ENCODE measurements at places on chromosomes 1 and 21.
A peak's percentile ranks its signal among the peaks of the same experiment; 100 is the strongest.

DNA sequence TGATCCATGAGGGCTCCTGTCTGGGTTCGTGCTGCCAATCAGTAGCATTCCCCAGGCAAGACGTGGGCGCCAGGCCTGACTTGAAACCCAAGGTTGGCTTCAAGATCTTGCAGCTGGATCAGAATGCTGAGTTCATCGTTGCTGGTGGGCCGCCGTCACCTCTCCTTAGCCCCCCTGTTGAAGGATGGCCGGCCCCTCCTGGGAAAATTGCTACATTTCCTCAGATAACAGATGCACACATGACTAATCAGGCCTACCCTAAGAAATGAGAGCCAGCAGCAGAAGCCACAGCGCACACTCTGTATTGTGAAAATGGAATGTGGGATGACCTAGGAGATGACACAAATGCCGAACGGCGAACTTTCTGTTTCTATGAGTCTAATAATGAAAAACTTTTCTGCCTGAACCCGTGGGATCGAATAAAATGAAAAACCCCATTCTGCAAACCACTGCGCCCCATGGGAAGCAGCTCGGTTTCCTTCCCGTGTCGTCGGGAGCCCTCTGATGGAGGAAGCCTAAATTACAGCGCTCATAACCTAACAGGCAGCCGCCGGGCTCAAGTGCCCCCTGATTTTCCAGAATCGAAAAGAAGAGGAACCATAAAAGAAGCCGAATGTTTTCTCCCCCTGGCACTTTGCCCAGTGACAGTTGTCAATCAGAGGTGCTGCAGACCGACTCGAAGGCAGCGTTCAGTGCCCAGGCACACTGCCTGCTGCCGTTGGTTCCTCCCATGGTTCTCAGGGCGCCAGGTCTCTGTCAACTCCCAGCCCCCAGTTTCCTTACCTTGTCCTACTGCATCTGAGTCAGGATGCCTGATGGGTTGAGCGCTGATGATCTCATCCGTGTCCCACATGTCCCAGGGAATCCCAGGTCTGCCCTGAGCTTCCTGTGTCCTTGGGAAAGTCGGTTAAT lies 38.2 kb upstream of the H6PD start:
- H3K4me3 ChIP-seq, result no peak overlapping the region
- H3K36me3 ChIP-seq, result no peaks in the 10 kb centered on the region
- DNase-seq, result peak; percentile 67
- H3K27me3 ChIP-seq, result peaks cover 40% of the 10 kb centered on the region
- no peaks in the 10 kb centered on the region for H3K4me1 ChIP-seq
- no peak overlapping the region for H3K27ac ChIP-seq

DNA sequence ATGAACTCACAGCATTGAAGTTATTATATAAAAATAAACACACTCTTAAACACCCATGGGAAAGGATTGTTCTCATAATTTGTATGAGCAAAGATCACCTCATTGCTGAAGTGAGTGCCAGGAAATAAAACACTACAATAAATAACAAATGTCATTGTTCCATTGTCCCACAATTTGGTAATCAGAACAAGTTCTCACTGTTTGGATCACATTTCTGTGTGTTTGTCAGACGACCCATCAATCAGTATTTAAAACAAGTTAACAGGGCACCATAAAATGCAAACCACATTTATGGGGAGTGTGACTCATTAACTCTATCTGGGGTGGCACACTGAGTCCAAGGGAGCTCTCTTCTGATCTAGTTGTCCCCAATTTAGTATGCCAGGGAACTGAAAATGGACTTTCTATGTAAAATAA lies 124.5 kb downstream of the PTPRC start:
- no peak for DNase-seq
- no peaks in the 10 kb centered on the region for H3K36me3 ChIP-seq
- H3K4me3 ChIP-seq, result no peak overlapping the region

- no peaks in the 10 kb centered on the region for H3K36me3 ChIP-seq
- peak; percentile 64 for DNase-seq
- H3K27me3 ChIP-seq, result no peaks in the 10 kb centered on the region
- peak overlapping the region; percentile 66 for H3K4me3 ChIP-seq
Measured at GRCh38 chr1:21518774-21519455, 9.7 kb downstream of the ALPL start.

DNA sequence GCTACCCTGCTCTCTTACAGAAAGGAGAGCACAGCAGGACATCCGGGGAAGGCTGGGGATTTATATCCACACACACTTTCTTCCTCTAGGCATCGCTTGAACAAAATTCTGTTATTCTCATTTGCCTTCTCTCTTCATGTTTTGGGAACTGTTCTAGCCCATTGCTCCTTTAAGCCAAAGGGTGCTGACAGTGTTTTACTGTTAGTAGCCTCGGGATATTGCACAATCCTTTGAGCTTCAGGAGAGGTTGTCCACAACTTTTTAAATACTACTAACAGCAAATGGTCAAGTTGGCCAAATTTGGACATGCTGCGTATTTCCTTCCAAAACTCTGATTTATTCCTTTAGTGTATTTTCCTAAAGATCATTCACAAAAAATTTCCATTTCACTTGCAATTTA lies 579.2 kb upstream of the RGS18 start:
- no peaks in the 10 kb centered on the region for H3K4me1 ChIP-seq
- H3K27ac ChIP-seq, result no peak overlapping the region
- H3K36me3 ChIP-seq, result no peaks in the 10 kb centered on the region
- H3K4me3 ChIP-seq, result no peak overlapping the region
- H3K27me3 ChIP-seq, result no peaks in the 10 kb centered on the region

DNA sequence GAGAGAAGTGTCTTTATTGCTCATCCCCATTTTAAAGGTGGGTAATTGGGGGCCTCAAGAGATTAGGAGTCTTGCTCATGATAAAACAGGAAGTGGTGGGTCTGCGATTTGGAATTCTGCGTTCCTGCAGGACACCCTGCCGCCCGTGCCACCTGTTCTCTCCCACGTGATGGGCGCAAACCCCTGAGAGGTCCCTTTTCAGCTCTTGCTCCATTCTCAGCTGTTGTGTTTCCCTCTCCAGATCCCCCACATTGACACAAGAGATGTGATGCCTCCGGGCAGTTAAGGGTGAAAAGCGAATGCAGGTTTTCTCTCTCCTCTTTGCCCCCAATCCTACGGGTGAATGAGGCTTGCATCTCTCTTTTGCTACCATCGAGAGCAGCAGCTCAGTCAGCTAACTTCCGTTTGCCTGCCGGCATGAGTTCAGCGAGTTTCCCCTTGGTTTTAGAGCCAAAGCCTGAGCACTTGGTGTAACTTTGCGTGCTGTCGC lies 57.5 kb downstream of the KIF26B start:
- DNase-seq, result no peak
- no peak overlapping the region for H3K27ac ChIP-seq
- H3K4me1 ChIP-seq, result peaks cover 3% of the 10 kb centered on the region
- no peak overlapping the region for H3K4me3 ChIP-seq
- H3K27me3 ChIP-seq, result no peaks in the 10 kb centered on the region

DNA sequence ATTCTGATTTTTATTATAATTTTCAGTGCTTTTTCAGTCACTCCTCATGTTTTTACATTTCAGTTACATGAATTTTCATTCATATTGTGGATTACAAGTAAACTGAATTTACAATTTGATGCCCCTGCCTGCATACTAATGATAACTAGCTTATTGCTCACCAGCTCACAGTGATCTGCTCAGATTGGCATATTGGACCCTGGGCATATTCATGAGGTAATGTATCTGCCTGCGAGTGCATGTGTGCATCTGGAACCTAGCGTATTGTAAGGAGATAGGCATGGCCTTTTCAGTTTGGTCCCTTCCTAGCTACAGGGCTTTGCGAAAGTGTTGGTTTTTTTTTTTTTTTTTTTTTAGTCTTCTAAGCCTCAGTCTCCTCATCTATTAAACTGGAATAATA lies 213.7 kb downstream of the SDCCAG8 start:
- no peak overlapping the region for H3K27ac ChIP-seq
- H3K36me3 ChIP-seq, result no peaks in the 10 kb centered on the region
- H3K27me3 ChIP-seq, result no peaks in the 10 kb centered on the region
- no peak overlapping the region for H3K4me3 ChIP-seq
- H3K4me1 ChIP-seq, result peaks cover 5% of the 10 kb centered on the region

DNA sequence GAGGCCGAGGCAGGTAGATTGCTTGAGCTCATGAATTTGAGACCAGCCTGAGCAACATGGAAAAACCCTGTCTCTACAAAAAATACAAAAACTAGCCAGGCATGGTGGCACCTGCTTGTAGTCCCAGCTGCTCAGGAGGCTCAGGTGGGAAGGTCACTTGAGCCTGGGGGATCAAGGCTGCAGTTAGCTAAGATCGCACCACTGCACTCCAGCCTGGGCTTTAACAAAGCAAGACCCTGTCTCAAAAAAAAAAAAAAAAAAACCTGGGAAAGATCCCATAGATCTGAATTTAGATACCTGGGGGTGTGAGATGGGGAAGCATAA lies 32.9 kb downstream of the NIBAN1 start:
- H3K36me3 ChIP-seq, result no peaks in the 10 kb centered on the region
- H3K27ac ChIP-seq, result no peak overlapping the region
- no peak overlapping the region for H3K4me3 ChIP-seq
- no peak for DNase-seq
- H3K27me3 ChIP-seq, result no peaks in the 10 kb centered on the region
- peaks cover 3% of the 10 kb centered on the region for H3K4me1 ChIP-seq

DNA sequence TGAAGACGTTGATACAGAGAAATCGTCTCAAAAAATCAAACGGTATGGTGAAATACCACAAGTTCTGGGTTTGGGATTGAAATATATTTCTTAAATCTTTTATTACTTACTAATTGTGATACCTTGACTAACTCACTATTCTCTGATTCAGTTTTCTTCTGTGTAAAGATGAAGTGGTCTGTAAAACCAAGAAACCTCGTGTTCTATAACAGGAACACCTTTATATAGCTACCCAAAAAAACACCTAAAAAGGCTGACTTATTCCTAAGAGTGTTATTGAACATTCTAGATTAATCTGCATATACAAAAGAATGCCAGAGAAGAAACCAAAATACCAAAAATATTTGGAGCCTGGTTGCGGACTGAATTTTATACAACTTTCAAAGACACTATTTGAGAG lies 721 bp downstream of the LRRIQ3 start:
- H3K27me3 ChIP-seq, result no peaks in the 10 kb centered on the region
- no peak overlapping the region for H3K27ac ChIP-seq
- DNase-seq, result no peak

Measured in H9 (cell line).